ENCODE measurements at places on chromosomes 7 and 10.
A peak's percentile ranks its signal among the peaks of the same experiment; 100 is the strongest.

DNA sequence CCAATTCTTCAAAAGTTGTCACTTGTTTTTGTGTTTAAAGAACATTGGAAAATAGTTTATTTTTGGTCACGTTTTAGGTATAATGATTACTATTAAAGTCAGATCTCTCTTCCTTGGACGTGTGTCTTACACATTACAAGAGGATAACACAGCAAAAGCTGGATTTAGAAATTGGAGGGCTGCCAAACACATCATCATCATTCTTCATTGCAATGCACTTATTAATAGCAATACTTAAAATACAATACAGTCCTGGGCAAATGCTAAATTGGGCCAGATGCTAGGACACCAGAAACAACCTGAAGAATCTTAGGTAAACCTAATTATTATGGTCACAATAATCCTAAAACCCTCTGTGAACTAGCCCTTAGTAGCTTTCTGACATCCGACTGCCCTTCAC, 303.6 kb downstream of the DGKB start:
- DNase-seq: no peak

- no peak for DNase-seq
Measured at GRCh38 chr10:112389271-112389822, 15.4 kb downstream of the ACSL5 start.

DNA sequence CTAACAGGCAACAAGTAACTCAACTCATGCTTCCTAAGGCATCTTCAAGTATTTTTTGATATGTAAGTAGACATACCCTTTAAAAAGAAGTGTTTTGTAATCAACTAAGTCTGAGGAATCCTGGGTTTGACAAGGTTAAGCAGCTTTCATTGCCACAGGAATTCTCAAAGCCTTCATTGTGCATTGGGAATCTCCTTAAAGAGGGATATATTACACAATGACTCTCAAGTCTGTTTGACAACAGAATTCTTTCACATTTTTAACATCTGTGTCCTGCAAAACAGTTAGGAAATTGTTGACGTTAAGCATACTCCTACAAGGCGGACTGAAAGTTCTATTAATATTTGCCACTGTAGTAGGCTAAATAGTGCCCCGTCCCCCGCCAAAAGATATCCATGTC, 71.4 kb downstream of the SGMS1 start:
- no peak for DNase-seq

GRCh38 chr7:69599286-69599954, 1.1 kb downstream of the AUTS2 start:
- DNase-seq: no peak

DNA sequence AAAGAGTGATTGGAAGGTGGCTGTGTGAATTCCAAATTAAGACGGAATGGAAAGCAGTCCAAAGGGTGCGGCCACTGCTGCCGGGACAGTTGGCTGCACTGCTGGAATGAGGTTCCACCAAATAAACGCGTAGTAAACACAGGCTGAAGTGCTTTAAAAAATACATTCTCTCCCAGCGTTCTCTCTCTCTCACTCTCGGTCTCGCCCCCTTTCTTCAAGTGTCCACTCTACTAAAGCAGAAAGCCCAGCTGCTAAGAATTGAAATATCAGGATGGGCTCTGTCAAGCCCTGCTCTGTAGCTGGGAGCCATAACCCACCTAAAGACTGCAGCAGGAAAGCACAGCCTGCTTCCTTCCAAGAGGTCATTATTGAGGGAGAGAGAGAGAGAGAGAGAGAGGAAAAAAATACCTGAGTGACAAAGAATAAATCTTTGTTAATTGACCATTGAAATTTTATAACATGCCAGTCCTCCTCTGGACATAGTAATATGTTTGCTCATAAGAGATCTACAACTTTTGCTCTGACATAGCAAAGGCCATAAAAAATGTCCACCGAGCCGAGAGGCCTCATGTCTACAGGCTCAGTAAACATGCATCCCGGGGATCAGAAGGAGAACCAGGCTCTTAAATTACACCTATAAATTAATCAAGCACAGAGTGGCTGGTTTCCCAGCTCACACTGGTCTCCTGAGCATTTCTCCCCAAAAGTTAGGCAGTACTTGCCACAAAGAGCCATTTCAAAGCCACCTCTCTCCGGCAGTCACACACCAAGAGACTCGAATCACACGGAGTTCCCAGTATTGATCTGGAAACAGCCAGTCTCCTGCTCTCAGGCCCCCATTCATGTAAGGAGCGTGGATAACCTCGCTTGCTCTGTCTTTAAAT, 72.8 kb downstream of the FGFR2 start:
- no peak for DNase-seq

- DNase-seq: no peak
Measured at GRCh38 chr7:21149809-21150208, 278.1 kb upstream of the SP4 start.

- DNase-seq: no peak
Measured at GRCh38 chr7:35356495-35356894, 102.6 kb upstream of the TBX20 start.

DNA sequence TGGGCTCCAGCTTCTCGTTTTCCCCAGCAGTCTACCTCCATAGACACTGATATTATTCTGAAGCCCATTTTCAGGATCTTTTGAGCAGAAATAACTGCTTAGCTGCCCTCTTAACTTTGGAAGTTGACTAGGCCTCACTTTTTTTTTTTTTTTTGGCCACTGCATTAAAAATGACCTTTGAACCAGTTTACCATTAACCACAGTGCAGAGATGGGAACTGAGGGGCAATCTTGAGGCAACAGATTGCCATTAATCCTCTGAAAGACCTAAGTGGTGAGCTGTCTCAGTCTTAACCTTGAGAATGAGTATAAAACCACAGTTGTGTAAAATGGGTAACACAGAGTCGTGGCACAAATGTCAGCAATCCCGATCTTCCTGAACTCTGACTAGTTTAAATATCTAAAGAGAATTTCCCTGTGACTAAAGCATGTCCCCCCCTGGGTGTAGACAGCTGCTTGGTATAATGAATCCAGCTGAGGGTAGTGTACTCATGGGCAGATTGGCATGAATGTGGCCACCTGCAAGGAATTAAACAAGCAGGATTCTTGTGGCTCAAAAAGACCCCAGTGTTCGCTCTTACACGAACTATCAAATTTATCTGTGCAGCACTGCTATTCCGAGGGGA, 46.1 kb upstream of the FMC1 start:
- no peak for DNase-seq

- no peak for DNase-seq
Measured at GRCh38 chr10:98134117-98134430, 383 bp upstream of the R3HCC1L start.

GRCh38 chr10:84177541-84178141, 4.0 kb downstream of the GPR15LG start:
- peak; percentile 12 for DNase-seq

GRCh38 chr7:93894966-93895640, 4.5 kb upstream of the TFPI2 start:
- DNase-seq: no peak

DNA sequence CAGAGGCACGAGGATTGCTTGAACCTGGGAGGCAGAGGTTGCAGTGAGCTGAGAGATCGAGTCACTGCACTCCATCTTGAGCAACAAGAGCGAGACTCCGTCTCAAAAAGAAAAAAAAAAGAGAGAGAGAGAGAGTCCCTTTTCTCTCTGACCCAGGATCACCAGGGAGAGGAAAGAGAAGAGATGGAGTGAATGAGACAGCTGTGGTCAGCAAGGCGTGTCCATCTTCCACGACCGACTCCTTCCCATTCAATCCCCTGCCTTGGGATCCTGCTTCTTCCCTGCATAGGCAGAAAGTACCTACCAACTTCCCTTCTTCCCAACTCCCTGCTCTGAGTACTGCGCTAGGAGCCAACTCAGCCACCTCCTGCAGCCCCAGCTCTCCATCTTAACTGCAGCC, 5.2 kb upstream of the ZAN start:
- no peak for DNase-seq

DNA sequence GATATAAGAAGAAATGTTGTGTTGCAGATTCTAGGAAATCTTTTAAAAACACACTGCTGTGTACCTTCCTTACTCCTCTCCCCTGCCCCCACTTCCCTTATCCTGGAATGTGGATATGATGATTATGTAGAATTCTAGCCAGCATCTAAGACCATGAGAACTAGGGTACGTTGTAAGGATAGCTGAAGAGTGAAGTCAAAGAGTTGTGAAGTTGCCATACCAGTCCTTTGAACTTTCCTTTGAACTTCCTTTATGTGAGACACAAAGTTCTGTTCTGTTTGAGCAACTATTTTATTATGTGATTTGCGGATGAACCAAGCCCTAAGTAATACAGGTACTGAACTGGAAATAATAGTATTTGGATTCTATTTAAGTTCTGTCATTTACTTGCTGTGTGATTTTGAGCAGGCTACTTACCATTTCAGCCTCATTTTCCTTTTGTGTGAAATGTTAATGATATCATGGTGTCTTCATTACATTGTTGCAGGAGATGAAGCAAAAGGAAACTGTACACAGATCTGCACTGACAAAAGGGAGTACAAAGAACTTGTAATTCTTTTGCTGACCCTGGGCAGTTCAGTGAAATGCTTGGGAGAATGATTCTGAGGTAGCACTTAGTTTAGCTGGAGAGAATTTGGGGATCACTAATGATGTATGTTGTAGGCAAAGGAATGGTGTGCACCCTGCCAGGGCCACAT, 31.4 kb downstream of the RPA3 start:
- no peak for DNase-seq

- no peak for DNase-seq
Measured at GRCh38 chr7:137989094-137989493, 12.8 kb downstream of the CREB3L2 start.

Data from stimulated activated CD4-positive, alpha-beta T cell treated with anti-CD3 and anti-CD28 coated beads, Interleukin-1b, Interleukin-23, amount 100 ng/mL, for 4 hours (primary cell).